ENCODE measurements at places on chromosomes 13 and 19.
A peak's percentile ranks its signal among the peaks of the same experiment; 100 is the strongest.

GRCh38 chr13:111789420-111789819 lies 277.5 kb upstream of the SOX1 start:
- no peak for DNase-seq

GRCh38 chr13:113187263-113187669 lies 21.2 kb downstream of the PCID2 start:
- DNase-seq: peak; percentile 32

DNA sequence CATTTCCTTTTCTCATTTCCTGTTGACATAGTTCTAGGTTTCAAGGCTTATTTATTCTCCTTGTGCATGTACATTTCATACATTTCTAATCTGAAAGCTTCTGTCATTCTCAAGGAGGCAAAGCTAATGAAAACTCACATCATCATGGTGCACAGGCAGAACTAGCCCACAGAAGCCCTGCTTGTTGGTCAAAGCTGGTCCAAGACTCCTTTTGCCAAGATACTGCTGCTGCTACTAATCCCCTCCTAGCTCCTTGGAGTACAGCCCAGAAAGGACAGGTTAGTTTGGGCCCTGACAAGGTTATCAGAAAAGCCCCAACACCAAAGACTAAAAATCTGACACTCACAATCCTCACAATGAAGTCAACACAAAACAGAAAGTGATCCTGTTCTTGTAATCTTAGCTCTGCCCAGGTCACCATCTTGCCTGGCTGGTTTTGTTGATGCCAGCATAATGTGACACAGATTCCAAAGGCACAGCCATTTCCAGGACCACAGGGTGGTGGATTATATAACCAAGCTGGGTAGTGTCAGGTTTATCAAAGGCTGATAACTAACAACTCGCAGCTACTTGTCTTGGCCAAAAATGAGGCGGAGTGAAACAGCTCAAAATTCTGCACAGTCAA lies 417.4 kb downstream of the NDFIP2 start:
- DNase-seq: no peak

- DNase-seq: no peak
Observed at GRCh38 chr19:38294090-38294489, 10.0 kb upstream of the C19orf33 start.

GRCh38 chr13:112968910-112969691 lies at the start of gene MCF2L:
Gene MCF2L (plus strand): TSS chr13:112969214. CDS start chr13:112969380, 166 bp downstream.
- no peak for DNase-seq

GRCh38 chr19:15871570-15871969 lies 26.3 kb downstream of the CYP4F2 start:
- DNase-seq: no peak

- DNase-seq: no peak
Observed at GRCh38 chr19:18231775-18232174, 5.5 kb upstream of the PDE4C start.

DNA sequence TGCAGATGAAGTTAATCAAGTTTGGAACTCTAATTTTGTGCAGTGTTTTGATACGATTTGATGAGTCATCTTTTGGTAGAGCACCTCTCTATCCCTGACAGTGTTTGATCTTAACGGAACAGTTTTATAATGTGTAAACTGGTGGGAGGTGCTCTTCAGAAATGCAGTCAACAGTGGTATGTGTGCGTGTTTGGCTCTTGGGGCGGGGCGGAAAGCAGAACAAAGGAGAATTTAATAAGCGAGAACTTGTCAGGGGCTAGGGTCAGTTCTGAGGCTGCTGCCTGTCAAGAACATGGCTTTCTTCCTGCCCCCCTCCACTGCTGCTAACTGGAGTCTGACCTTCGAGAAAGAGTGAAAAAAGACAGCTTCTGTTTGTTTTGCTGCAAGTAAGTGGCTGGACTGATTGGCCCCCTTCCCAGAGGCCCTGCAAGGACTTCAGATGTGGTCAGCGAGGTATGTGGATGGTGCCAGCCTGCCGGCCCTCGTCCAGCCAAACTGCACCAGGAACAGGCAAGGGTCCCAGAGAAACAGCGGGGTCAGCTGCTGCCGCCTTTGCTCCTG lies 40.8 kb downstream of the BBC3 start:
- peak; percentile 26 for DNase-seq

GRCh38 chr13:60794751-60795150 lies 397.7 kb downstream of the TDRD3 start:
- DNase-seq: no peak

GRCh38 chr13:48201044-48201443 lies 32.0 kb upstream of the ITM2B start:
- DNase-seq: no peak

All from anterior cingulate cortex (tissue), 58 donors.